Stimulated activated CD8-positive, alpha-beta memory T cell treated with anti-CD3 and anti-CD28 coated beads, Interleukin-7, amount 100 ng/mL, for 1 hour (primary cell): ENCODE measurements at places on chromosomes 1 and 21.

DNA sequence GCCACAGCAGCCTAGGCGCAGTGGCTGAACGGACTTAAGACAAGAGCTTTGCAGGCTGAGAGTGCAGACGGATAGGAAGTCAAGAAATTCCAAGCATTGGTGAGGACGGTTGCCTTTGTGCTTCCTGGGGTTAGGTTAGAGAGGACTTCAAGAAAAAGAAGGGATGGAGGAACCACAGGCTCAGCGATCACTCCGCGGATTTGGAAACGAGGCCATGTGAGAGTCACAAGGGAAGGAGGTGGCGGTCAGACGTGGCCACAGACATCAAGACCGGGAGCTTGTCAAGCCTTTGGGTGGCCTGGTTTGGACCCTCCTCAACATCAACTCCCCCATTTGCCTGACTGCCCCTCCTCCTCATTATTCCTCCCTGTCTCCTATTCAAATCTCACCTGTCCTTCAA is 62.3 kb downstream of the NID1 start:
- DNase-seq, result no peak

DNA sequence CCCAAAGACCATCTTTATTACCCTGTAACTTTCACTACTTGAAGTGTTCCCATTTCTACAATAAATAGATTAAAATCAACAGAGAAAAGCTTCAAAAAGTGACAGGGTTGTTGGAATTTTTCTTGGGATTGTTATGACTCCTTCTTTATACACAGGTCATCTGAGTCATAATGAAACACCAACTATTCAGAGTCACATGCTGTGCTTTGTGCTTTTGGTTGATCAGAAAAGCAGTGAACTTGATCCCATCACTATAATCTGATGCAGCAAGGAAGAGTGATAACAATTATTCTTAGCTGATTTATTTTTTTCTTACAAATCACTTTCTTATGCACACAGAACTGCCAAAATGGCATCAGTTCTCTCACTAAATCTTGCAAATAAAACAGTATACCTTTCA is 422.9 kb downstream of the PTBP2 start:
- no peak for DNase-seq

- no peak for DNase-seq
These were observed 30.6 kb downstream of the SYT6 start for GRCh38 chr1:114122941-114123618.

GRCh38 chr1:112638110-112638428 is 18.4 kb downstream of the CAPZA1 start:
- no peak for DNase-seq

DNA sequence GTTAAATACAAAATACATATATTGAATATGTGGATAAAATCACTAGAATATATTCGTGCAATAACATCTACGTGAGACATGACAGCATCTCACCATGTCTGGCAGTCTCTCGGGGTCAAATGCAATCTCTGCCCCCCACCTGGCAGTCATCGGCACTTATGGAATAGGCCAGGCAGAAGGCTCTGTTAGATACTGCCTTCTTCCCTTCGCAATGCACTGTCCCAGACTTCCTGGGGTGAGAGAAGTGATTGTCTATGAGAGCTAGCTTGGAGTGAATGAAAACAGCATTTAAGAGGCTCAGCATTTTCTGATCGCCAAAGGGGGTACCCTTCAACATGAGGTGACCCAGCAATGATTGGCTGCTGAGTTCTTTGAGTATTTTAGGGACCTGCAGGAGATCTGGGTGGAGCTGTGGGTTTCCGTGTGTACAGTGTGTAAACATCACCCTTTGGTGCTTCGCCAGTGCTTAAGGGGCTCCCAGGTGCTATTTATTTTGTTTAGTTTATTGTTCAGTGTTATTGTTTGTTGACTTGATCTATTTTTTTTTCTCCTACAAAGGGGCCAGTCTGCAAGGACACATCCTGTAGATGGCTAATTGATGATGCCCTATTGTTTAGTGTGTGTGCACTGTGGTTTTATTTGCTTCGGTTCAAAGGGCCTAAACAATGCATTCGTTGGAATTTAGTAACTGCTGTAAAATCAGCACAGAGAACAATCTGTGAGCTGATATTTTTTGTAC is 10.2 kb downstream of the ERG start:
- no peak for DNase-seq

DNA sequence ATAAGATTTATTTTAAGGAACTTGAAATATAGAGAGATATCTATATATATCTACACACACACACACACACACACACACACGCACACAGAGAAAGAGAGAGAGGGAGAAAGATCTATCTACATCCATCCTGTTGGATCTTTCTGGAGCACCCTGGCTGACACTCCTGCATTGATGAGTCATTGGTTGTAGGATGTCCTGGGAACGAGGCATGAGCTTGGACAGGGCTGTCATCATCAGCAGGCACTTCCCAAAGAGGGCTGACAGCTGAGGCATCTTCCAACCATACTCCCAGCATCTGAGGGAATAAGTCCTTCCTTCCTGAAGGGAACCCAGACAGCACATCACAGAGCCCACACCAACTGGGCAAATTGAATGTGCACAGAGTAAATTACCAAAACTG is 99.1 kb upstream of the ERG start:
- DNase-seq, result no peak

DNA sequence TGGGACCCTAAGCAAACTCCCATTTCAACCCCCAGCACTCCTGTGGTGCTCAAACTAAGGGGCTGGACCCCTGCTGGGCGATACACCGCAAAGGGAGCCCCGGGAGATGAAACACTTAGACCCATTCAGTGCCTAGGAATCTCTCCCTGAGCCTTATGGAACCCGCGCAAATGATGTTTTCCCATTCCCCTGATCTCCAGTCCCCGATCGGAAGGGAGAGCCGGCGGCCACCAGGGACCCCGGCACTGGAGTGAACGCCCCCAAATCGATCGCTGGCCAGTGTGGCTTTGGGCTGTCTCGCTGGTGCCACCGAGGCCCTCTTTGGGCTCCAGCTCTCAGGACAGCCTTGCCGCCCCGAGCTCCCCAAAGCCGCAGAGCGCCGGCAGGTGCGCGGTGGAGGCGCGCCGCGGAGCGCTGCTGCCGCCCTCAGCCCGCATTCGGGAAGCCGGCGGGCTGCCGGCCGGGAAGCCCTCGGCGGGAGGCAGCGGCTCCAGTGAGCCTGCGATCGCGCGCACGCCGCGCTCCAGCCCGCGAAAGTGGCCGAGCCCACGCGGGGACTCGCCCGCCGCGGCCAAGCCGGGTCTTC is 1.1 kb downstream of the PLXNA2 start:
- no peak for DNase-seq

GRCh38 chr1:117396636-117397035 is 29.4 kb downstream of the MAN1A2 start:
- DNase-seq, result no peak

- DNase-seq, result no peak
These were observed 291.1 kb upstream of the ADGRL2 start for GRCh38 chr1:81509594-81509993.

- no peak for DNase-seq
These were observed 258.3 kb upstream of the NEGR1 start for GRCh38 chr1:72540674-72541073.

DNA sequence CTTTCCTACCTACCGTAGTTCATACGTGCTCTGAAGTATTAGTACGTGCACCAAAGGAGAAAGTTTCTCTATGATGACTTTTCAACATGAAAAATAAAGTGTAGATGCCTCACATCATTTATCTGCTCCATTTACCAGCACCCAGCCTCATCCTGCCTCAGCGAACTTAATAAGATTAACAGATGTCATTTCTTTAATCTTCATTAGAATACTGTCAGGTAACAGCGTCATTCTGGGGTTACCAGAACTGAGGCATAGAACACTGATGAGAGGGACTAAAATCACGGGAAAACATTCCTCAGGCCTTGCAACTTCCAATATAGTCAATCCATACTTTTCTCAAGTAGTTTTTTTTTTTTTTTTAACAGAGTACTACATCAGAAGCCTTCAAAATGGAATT is 43.2 kb upstream of the DISC1 start:
- DNase-seq, result no peak

DNA sequence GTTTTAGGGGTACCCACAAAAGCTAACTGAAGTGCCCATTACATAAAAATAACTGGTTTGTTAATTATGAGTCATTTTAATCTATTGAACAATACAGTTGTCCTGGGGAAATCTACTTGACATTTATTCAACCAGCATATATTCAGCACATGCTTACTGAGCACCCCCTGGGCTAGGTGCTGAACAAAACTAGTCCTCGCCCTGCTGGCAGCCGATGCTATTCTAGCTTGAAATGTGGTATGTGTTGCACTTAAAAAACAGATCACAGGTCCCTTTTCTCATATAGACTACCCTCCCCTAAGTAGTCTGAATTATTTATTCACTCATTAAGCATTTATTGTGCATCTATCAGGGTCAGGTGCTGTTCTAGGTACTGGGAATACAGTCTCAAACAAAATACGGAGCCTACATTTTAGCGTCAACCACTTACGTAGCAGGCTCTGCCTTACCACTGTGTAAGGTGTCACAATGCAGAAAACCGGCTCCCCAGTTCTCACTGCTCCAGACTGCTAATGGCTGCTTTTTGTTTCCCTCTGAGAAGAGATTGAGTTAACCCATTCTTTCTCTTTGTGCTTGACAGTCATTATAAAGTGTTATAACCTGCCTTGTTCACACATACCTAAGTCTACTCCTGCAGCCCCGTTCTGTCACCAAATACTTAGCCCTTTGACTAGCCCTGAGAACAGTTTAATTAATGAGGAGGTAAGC is 57.1 kb downstream of the ADCY10 start:
- DNase-seq, result no peak

GRCh38 chr1:198699167-198700015 is 60.6 kb downstream of the PTPRC start:
- DNase-seq, result peak; percentile 40

- no peak for DNase-seq
These were observed 28.0 kb downstream of the DENND2D start for GRCh38 chr1:111172463-111172862.

DNA sequence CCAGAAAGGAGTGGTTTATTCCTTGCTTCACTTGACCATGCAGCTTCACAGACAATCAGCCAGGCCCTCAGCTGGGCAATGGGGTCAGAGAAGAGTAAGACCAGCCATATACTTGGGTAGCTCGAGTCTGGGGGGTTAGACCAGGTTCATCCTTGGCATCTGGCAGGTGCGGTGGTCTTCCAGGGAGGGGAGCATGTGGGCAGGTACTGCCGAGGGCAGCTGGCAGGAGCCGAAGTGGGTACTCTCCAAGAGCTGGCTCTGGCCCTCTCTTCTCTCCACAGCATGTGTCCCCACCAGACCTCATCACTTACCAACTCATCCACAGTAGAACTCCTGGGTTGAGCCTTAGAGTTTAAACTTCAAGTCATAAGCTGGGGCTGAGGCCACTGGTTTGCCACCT is 156.8 kb downstream of the FOXD2 start:
- no peak for DNase-seq

DNA sequence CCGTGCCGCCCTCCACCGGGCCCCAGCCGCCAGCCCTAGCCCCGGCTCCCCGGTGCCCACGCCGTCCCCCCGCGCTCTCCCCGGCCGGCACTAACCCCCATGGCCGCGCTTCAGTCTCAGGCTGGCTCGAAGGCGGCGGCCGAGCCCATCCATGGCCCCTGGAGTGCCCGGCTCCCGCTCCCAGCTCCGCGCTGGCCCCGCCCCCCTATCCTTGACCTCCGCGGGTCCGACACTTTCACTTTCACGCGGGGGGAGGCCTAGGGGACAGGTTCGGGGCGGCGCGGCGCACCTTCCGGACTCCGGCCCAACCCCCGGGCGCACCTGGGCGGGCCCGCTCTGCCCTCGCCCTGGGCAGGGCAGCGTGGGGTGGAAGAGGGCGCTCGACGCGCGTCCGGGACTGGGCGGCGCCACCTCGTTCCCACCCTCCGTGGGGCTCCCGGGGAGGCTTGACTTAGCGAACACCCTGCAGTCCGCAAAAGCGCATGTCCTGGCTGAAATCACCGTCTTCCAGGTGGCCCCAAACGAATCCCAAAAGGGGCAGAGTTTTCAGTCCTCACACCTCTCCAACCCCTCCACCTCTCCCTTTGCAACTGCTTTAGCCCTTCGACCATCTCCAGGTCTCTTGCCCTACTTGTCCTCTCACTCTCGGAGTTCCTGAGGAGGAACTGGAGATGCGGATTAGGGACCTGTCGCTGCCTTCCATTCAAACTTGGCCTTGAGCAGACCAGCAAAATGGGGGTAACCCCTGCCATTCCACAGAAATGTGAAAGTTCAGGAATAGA is 3.9 kb upstream of the DENND2D start:
- peak; percentile 58 for DNase-seq

DNA sequence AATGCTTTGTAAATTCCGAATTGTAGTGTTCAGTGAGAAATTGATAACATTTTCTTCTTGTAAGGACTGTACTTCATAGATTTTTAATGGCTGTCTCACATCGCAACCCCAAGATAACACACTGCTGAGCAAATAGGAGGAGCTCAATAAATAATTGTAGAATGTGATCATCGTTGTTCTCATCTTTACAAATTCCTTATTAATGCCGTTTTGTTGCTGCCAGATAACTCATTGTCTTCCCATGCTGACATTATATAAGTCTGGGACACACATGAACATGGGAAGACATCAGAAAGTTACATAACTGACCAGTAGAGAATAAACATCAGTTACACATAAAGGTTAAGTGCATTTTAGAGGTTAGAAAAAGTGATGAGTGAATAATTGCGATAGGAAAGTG is 46.4 kb upstream of the TSPAN2 start:
- DNase-seq, result no peak

- DNase-seq, result no peak
These were observed 4.6 kb downstream of the JUN start for GRCh38 chr1:58779059-58779754.

GRCh38 chr1:117527074-117527473 is 78.8 kb upstream of the TENT5C start:
- DNase-seq, result no peak

GRCh38 chr1:207605444-207606361 is 39.2 kb upstream of the CR1L start:
- no peak for DNase-seq

DNA sequence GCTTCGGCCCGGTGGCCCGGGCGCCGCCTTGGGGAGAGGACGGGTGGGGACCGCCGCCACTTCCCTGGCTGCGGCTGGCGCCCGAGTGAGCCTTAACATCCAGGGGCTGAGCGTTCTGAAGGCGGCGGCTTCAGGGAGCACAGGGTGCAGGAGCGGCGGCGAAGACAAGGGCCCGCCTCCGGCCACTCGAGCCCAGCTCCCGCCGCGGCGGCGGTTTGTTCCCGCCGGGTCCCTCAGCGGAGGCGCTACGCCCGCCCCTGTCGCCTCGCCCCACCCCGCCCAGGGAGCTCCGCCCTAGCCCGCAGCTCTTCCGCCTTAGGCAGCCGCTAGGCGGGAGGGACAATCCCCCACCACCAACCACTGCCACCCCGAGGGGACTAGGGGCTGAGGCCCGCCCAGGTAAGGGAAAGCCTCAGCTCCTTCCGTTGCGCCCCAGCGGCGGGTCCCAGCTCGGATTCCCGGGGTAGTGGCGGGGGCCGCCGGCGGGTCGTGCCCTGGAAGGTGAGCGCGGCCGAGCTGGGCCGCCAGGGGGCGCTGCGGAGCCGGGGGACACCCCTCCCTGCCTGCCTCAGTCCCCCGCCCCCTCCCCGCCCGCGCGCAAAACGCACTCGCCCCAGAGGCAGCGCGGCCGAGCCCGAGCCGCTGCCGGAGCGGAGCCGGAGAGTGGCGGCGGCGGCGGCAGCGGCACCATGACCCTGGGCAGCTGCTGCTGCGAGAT is at the start of gene FOXD2:
Gene FOXD2, plus strand, starts transcription at position 598 of the 718 bp plus-strand sequence. Its CDS starts 92 bp downstream, at position 690.
- peak; percentile 82 for DNase-seq
